ENCODE measurements at places on chromosomes 4 and X.
A peak's percentile ranks its signal among the peaks of the same experiment; 100 is the strongest.

DNA sequence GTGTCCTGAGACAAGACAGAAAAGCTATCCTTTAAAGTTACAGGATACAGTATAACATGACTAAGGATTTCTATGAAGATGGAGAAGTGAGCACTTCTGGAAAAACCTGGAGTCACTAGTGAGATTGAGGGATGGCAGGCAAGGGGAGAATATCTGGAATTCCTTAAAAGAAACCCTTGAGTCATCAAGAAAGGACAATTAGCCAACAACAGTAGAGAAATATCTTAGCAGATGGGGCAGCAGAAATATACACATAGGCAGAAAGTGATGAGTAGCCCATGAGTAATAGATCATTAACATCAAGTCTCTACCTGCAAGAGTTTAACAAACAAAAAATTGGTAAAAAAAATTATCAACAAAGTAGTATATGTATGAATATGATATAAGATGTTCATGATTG lies 858.8 kb upstream of the FRG1 start:
- peak; percentile 25 for DNase-seq

DNA sequence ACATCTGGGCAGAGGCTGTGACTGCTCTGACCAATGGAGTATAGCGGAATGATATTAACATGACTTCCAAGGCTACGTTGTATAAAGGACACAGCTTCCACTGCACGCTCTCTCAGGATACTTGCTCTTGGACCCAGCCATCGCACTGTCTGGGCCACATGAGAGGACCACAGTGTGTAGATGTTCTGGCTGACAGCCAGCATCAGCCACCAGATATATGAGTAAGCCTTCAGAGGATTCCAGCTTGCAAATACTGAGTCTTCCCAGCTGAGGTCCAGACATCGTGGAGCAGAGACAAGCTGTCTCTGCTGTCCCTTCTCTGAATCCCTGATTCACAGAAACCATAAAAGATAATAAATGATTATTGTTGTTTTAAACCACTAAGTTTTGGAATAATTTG lies 146.8 kb upstream of the USP9X start:
- DNase-seq = peak; percentile 15

DNA sequence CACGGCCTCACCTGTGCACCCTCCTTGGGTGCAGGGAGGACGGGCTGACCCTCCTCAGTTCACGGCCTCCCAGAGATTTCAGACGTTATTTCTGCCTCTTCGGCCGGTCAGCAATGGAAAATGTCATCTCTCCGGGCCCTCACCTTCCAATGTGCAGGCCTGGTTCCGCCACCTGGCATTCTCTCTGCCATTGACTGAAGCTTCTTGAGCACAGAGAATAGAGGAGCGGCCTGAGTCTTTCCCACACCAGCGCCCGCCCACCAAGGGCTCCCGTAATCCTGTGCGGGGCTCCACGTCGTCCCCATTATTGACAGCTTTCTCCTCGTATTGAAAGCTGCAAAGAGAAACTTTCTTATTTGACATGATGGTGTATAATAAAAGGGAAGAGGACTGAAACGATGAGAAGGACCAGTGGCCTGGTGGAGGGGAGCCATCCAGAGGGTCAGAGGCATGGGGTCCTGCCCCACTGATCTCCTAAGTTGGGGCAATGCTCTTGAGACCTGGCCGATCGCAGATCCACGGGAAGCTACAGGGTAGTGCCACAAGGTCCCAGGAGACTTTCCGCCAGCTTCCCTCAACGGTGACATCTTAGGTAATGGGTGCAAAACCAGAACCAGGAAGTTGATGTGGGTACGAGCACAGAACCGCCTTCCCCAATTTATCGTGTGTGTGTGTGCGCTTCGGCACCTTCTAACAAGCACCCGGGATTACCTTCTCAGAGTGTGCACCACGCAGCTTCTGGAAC lies 20.6 kb downstream of the HTRA3 start:
- no peak for DNase-seq

- no peak for DNase-seq
Measured at GRCh38 chr4:169070895-169071218, 60.8 kb upstream of the CBR4 start.

- no peak for DNase-seq
Measured at GRCh38 chr4:7423801-7424552, 10.8 kb downstream of the PSAPL1 start.

GRCh38 chrX:48998391-48998790 lies 3.7 kb downstream of the GRIPAP1 start:
- DNase-seq = no peak

DNA sequence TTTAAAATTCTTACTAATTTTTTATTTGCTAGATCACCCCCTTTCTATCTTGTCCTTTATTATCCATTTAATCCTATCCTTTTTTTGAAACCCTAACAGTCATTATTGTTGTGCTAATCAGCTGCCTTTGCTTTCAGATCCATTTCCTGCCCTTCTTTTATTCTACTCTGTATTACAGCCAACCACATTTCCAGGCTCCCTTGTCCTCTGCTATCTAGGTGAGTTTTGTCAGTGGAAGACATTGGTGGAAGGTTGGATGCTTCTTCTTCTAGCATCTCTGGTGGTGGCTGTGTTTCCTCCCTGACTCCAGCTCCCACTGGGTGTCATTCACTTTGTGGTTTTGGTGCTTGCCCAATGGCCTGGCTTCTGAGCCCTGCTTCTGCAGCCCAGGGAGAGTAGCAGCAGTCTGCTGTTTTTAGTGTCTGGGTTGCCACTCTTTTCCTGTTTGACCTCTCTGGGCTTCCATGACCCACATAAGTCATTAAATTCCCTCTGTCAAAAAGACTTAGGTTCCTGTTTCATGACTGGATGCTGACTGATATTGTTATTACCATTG lies 225.2 kb upstream of the PGRMC2 start:
- DNase-seq = no peak

- DNase-seq = no peak
Measured at GRCh38 chr4:136931781-136932180, 600.5 kb downstream of the PCDH18 start.
